ENCODE measurements at places on chromosomes 6 and 20.
A peak's percentile ranks its signal among the peaks of the same experiment; 100 is the strongest.

DNA sequence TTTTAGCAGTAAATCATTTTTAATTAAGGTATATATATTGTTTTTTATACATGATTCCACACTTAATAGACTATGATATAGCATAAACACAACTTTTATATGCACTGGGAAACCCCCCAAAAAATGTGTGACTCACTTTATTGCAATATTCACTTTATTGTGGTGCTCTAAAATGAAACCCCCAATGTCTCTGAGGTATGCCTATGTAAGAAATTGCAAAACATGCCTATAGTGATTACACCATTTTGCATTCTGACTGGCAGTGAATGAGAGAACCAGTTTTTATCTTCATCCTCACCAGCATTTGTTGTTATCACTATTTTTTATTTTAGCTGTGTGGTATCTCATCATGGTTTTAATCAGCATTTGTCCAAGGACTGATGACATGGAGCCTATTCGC lies 8.5 kb upstream of the CST11 start:
- DNase-seq, result no peak

GRCh38 chr20:63518351-63518861 lies 2.2 kb upstream of the PPDPF start:
- no peak for DNase-seq

DNA sequence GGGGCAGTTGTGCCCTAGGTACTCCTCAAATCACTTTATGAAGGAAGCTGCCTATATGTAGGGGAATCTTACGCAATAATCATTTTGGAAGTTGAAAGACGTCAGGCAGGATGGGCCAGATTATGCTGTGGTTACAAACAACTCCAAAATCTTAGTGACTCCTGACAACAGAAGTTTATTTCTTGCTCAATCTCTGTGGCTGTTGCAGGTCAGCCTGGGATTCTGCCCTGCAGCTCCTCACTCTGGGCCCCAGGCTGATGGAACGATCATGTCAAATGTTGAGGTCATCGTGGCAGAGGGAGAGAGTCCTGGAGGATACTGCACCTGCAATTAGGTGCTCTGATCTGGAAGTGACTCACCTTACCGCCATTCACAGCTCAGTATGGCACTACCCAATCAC lies 88.4 kb downstream of the ZDHHC14 start:
- DNase-seq, result no peak

GRCh38 chr6:20434766-20435165 lies 33.1 kb downstream of the E2F3 start:
- DNase-seq, result no peak

- DNase-seq, result no peak
Observed at GRCh38 chr20:38434301-38434741, 807 bp downstream of the SNHG17 start.

DNA sequence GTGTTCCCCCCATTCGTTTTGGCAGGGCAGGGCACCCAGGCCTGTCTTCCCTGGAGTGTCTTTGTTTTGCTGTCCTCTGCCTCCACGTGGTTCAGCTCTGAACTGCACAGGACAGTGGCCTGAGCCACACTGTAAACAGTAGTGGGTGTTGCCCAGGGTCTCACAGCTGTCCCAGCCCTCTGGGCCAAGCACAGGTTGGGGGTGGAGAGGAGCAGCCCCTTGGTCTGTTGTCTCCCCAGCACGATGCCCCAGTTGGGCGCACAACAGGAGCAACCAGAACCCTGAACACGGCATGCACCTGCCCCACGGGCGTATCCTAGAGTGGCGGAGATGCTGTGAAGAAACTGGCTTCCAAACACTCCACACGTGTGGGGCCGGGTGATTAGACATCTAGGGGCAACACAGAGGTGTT lies 14.4 kb downstream of the CCDC167 start:
- DNase-seq, result no peak

DNA sequence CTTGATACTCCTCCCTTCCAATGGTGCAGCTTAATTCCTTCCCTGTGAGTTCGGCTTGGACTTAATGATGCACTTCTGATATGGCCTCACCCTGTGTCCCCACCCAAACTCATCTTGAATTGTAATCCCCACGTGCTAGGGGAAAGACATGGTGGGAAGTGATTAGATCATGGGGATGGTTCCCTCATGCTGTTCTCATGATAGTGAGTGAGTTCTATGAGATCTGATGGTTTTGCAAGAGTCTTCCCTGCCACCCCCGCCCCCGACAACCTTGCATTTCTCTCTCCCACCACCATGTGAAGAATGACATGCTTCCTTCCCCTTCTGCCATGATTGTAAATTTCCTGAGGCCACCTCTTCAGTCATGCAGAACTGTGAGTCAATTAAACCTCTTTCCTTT lies 50.3 kb upstream of the HLA-G start:
- DNase-seq, result no peak

- DNase-seq, result no peak
Observed at GRCh38 chr20:54090230-54091119, 20.1 kb upstream of the BCAS1 start.

DNA sequence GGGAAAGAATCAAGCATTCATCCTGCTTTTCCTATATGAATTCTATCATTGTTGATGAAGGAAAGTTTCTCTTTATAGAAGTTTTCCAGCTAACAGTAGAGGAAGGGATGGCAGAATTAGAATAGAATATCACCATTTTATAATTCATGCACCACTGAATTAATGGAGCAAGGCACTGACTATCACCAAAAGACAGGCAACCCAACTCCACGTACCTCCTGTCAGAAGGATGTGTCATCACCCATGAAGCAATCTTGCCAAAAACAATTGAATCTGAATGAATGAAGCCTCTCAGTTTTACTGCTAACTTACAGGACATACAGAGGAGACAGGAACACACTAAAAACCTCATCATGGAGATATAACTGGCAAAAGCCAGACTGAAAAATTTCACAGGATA lies 122.4 kb downstream of the NFATC2 start:
- no peak for DNase-seq

- no peak for DNase-seq
Observed at GRCh38 chr6:142489722-142490610, 188.2 kb downstream of the ADGRG6 start.

DNA sequence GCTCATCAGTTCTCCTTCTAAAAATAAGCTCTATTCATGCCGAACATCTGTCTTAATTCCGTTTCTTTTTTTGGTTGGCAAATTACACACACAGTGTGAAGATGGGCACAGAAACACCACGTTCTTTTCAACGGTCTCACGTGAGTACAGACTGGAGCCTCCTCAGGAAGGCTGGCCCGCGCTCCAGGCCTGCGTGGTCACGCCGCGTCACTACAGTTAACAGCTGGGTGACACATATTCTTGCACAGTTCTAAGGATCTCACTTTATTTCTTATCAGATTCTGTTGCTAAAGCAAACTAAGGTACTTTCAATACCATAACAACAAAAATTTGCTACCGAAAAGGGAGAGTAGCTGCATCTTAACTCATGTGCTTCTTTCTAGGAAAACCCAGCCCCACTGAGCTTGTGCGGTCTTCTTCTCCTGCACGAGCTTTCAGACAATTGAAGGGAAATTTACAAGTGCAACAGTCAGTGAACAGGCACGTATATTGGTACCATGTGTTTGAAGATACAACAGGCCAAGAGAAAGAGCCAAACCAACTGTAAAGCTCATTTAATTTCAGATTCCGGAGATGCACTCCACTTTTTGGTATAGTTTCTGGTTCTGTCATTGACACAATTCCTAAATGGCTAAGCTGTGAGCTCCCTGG lies 55.6 kb upstream of the MPC1 start:
- DNase-seq, result no peak

GRCh38 chr20:5078399-5078958 lies 41.3 kb downstream of the PCNA start:
- DNase-seq, result peak; percentile 70

GRCh38 chr20:59537991-59538390 lies 66.3 kb upstream of the PHACTR3 start:
- DNase-seq, result no peak

DNA sequence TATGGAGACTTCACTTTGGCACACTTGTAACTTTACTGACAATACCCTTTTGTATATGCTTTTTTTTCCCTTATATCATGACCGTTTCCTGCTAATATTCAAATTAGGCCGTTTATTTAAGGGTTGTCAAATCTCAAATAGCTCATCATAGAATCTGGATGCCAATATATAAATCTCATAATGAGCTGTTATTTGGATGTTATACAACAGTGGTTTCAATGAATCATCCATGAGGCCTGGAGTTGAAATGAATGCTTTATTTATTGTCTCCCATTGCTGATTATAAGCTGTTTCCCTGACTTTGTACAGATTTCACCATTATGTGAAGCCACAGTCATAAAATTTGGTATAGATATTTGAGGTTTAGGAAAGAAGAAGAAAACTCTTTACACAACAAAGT lies 256.1 kb downstream of the PLCB1 start:
- DNase-seq, result no peak

DNA sequence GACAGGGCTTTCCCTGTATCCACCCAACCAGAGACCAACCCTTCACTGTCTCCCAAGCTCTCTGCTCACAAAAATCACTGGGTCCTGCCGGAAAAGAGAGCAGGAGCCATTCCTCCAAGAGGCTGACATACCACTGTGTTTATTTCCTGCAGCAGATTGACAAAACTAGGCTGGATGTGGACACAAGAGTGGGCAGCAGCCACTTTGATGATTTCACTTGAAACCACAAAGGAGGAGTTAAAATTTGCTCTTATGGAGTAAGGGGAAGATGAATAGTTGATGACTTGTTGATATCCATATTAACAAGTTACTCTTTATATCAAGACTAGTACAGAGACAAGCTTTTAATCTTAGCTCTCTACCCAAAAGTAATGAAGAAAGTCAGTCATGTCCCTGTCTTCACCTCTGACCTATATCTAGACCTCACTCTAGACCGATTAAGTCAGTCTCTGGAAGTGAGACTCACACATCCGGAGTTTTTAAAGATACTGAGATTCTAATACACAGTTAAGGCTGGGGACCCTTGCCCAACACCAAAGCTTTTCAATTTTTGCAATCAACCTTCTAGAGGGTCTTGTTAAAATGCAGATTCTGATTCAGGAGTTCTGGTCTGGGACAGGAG lies 73.8 kb downstream of the SCML4 start:
- no peak for DNase-seq

GRCh38 chr6:78157606-78158005 lies 504.8 kb downstream of the MEI4 start:
- DNase-seq, result no peak

- DNase-seq, result no peak
Observed at GRCh38 chr6:71205336-71205956, 83.2 kb upstream of the OGFRL1 start.

DNA sequence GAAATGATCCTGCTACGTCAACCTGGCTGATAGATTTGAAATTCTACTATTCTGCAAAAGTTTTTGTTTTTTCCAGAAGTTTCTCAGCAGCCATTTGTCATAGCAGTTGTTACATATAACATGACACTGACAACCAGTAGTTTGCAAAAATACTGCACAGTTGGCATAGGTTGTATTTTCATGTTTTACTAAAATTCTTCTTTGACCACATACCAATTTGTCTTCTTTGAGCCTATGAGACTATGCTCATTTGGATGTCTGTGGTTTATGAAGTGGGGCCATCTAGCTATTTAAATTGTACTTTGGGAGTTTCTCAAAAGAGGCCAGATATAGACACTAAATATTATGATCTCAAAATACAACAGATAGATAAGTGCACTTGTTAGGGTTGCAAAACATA lies 104.9 kb upstream of the PREP start:
- no peak for DNase-seq

DNA sequence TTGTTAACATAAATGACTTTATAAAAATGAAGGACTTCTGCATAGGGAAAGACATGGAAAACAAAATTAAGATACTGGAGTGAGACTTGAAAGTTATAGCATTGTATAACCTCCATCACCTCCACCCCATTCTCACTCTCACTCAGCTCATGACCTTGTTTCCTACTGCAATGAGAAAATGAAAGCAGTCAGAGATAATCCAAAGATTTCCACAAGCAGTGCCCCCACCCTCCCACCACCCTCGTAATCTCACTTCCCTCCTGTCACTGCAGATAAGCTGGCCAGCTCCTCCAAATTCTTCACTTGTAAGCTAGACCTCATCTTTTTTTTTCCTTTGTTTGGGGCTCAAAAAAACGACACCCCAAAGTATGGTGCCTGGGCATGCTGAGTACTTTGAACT lies 52.9 kb upstream of the PROKR2 start:
- no peak for DNase-seq

DNA sequence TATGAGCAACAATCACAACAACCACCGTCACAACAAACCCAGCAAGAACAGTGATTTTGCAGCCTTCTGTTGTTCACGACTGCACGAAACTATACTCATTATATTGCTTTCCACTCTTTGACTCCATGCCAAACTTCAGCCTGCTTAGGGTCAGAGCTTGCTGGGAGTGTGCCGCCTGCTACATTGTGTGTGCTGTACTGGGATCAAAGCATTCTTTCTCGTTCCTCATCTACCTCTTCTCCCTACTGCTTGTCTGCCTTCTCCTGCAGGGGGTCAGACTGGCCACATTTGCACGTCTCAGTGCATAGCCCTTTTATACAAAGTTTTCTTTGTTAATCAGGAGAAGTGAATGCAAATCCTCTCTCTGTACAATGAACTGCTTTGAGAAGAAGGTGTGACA lies 401.6 kb upstream of the CITED2 start:
- no peak for DNase-seq

DNA sequence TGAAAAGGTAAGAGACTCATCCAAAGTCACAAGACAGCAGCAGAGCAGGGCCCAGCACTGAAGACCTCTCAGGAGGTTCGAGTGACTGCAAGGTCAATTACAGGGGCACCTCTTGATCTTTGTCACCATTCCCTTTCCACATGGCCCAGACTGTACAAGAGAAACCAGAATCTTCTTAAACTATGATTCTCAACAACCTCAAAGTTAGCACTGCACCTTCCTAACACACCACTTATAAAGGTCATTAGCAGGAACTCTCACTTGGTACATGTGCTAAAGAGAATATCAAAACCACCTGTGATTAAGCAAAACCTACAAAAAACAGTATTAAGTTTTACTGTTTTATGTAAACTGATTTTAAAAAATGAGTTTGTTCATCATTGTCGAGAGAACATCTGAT lies 70.2 kb downstream of the DTNBP1 start:
- no peak for DNase-seq
